Fibroblast of the aortic adventitia (primary cell): ENCODE measurements at places on chromosomes 12 and 14.

DNA sequence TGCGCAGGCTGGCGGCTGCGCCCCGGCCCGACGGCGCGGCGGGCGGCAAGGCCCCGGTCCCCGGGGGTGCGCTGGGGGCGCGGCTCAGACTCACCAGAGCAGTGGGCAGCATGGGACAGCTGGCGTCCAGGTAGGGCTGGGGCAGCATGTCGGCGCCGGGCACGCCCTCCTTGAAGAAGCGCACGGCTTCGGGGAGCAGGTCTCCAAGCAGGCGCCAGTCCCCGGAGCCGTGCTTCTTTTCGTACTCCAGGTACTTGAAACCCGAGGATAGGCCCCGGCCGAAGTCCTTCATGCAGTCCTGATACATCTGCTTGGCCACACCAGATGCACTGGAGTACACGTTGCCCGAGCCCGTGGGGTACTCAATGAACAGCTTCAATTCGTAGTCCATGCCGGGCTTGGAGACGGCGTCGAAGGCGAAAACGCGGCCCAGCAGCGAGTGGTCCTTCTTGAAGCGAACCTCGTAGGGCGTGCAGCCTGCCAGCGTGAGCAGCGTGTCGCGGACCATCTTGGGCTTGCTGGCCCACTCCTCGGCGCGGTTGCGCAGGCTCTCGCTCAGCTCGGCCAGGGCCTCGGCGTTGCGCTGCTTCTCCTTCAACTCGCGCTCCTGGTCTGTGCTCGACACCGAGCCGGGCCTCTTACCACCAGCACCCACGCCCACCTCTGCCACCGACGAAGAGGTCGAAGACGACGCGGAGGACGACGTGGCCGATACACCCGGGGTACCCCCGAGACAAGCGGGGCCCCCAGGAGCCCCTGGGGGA lies 2.2 kb downstream of the IRF2BPL start:
- peak; percentile 62 for DNase-seq

GRCh38 chr14:77848031-77848430 lies 48.1 kb downstream of the ADCK1 start:
- DNase-seq: peak; percentile 25

DNA sequence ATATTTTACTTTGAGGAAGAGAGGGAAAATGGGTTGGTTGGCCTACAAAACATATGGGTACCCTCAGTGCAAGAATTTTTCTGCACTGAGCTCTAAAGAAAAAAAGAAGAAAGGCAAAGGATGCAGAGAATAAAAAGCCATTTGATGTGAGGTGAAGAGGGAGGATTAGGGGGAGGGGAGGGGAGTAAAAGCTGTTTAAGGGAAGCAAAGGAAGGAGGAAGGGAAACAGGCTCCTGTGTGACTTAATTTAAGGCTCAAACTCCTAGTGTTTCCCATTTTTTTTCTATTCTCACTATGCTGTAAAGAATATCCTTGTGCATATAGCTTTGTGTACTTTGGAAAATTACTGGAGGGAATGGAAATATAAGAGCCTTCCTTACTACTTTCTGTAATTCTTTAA lies 78.7 kb downstream of the NKX2-1 start:
- DNase-seq: no peak

DNA sequence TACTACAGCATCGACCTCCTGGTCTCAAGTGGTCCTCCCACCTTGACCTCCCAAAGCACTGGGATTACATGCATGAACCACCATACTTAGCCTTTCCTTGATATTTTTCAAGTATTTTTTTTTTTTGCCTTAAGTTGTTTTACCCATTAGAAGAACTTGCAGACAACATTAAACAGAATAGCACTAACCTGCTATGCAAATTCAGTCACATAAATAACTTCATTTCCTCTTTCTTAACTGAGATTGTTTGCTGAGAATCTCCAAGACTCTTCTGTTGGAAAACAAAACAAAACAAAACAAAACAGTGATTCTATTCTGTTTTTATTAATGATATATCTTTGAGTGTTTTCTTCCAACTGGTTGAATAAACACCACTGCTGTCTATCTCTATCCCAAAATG lies 115.9 kb upstream of the IFNG-AS1 start:
- no peak for DNase-seq

DNA sequence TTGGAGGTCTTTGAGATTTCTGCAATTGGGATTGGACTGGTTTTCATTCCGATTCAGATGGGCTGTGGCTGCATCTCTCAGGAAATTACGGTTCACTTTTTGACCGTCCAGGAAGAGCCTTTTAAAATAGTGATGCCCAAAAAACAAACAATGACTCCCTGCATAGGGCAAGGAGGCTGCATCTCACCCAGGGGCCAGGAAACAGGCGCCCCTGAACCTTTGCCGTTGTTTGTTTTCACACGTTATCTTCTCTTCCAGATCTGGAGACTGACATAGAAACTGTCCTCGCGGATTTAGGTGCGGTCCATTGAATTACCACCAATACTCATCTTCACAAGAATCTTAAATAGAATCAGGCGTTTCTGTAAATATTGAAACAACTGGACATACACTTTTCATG lies 66.0 kb downstream of the FLRT2 start:
- DNase-seq: no peak

- DNase-seq: peak; percentile 22
Measured at GRCh38 chr12:15808652-15809051, 19.5 kb upstream of the EPS8 start.

DNA sequence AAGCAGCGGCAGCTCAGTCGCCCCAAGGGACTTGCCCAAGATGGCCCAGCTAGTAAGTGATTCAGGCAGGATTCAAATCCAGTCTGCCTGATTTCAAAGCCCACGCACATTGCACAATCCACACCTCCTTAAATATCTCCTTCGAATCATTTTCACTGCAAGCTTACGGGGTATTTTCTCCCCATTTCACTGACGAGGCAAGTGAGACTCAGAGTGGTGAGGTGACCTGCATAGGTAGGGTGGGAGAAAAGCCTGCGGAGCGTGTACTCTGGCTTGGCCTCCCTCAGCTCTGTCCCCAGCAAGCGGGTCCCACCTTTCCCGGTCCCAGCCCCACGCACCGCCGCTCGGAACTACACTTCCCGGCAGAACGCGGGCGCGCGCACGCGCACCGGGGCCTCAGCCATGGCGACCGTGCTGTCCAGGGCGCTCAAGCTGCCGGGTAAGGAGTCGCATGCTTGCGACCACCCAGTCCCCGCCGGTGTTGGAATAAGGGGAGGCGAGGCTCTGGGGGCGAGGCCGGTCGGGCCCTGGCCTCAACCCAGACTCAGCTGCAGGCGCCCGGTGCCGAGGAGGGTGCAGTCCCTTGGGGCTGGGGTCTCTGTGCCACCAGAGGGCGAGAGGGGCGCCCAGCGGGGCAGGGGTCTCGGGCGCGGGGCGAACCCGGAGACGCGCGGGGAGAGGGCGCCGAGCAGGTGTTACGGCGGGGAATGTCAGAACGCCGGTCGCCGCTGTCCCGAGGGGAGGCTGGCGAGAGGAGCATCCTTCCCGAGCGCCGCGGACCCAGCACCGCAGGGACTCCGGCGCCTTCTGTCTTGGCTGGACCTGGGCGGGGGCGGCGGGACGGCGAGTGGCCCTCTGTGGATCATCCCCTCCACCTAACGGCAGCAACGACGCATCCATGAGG lies at the start of gene FAM234B:
Gene FAM234B, plus strand, starts transcription at position 380 of the 904 bp plus-strand sequence. Its CDS starts 23 bp downstream, at position 403.
- DNase-seq: peak; percentile 66

DNA sequence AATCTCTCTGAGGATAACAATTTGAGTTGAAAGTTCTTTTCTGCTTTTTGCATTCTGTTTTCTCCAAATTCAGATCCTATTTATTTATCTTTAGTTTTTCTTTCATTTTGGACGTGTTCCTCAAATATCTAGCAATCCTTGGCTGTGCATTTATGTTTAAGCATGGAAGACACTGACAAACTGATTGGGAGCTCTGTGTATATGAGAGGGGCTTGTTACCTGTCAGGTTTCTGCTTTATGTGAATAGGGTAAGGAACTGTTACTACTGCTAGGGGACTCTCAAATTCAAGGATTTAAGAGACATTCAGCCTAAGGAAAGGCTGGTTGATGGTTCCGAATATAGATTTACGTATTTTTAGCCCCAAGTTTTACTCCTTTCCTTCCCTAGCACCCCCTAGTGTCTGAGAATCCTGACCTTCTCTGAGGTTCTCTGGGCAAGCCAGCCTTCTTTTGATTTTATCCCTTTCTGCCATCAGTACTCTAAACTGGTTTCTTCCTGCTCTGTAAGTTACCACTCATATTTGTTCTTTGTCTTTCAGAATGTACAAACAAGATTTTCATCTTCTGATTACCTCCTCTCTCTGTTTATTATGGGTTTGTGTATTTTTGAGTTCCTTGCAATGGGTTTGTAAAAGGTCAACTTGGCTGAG lies 30.5 kb downstream of the YLPM1 start:
- DNase-seq: peak; percentile 36

- peak; percentile 22 for DNase-seq
Measured at GRCh38 chr14:68979722-68980451, 785 bp upstream of the ACTN1 start.

GRCh38 chr14:47328376-47328775 lies 347.0 kb downstream of the MDGA2 start:
- DNase-seq: no peak

GRCh38 chr14:34863844-34864243 lies 11.3 kb downstream of the BAZ1A start:
- DNase-seq: no peak

DNA sequence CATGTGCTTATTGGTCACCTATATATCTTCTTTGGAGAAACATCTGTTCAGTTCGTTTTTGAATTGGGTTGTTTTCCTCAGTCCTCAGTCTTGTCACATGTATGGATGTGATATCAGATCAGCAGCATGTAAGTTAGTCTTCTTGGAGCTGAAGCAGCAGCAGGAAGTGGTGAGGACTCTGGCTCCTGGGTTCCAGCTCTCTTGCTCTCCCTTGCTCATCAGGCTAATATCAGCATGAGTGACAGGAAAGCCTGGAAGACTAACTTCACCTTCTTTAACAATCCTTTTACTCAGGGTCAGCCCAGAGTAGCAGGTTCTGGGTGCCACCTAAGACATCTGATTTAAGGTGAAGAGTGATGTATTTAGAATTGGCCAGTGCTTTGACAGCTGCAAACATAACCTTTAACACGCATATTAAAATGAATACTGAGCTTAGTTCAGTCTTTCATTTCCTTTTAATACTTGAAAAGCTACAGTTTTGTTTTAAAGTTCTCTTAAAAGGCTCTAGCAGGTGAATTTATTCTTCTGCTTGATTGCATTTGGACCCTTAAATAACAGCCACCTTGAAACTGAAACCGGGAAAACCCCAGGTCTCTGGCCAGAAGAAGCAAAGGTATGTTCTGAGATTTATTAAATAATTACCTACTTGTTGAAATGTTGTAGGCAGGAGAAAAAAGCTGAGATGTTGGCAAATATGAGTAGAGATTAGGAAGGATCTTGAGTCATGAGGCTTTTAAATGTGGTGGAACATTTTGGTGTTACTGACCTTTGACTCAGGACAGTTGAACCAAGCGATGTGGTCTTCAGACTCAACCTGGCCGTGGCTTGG lies 54.3 kb downstream of the DRAM1 start:
- no peak for DNase-seq

DNA sequence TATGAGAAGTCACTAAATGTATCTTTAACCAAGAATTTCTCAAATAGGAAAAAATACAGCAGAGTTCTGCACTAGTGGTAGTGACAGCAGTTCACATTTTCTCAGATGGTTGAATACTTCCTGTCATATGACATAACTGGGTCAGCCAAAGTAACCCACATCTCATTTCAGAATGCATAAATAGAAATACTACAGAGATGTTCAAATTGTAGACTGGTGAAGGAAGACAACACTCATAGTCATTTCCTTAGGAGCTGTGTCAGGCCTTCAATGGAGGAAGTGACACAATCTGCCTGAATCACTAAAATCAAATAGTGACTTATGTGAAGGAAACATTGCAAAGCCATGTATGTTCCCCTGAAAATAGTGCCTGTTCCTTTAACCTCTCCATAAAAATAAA lies 32.4 kb downstream of the FERMT2 start:
- peak; percentile 50 for DNase-seq

DNA sequence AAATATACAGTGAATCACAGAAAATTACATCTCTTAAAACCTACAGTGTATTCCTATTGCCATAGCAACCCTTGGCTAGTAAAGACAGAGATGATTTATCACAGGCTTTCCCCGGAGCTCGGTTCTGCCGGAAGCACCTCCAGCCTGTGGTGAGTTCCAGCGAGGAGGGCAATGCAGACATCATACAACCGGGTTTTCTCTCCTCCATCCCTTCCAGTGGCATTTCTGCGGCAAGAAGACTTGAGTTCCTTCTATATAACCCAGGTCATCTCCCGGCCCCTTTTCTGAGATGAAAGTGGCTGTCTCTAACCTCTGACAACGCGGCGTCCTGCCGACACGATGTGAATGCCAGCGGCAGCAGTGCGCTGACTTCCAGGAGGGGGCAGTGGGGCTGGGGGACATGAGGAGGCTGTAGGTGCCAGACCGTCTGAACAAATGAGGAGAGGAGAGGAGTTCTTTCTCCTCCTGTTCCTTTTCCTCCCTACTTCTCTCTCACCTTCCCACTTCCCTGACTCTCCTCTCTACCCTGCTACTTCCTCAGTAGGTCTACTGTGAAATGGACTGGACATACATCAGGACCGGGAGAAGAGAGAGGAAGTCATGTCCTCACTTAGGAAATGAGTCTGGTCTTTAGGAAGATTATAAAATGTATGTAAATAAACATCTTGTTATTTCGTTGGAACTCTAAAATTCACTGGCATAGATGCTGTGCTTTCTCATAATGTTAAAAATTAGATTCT lies 68.6 kb upstream of the MAX start:
- DNase-seq: peak; percentile 91

DNA sequence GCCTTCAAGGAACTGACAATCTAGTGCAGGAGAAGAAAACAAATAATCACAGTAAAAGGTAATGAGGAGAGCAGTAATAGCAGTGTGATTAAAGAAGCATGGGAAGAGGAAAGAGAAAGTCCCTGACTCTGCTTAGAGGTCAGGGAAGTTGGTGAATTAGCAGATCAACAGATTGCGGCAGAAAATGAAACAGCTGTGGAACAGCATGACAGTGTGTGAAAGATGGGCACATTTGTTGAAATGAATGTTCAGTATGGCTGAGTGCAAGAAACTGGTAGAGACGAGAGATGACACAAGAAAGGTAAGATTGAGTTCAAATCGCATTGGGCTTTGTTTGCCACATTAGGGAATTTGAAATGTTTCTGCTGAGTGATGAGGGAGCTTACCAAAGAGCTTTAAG lies 63.7 kb upstream of the RASSF8 start:
- DNase-seq: no peak
